ENCODE measurements at places on chromosomes 5 and 9.

DNA sequence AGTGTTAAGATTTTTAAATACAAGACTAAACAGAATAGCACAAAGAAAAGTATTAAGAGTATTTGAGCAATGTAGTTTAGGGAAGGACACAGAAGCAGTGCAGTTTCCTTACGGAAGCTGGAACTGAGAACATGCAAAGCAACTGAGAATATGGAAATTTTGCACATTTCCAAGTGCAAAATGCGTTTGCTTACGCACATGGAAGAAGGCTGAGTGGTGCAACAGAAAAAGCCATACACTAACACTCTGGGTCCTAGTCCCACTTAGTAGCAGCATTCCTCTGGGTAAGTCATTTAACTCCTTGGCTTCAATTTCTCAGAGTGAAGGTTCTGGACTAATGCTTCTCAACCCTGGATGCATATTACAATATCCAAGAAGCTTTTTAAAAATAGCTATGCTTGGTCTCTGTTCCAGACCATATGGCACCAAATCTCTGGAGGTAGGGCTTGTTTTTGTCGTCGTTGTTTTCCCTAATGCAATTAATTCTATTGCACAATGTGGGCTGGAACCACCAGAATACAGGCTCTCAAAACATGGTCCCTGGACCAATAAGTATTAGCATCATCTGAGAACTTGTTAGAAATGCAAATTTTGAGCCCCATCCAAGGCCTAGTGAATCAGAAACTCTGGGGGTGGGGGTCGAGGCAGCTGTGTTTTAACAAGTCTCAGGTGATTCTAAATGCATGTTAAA lies 65.2 kb upstream of the DEPDC1B start:
- no peak for DNase-seq

GRCh38 chr5:170585273-170585948 lies 81.6 kb downstream of the KCNIP1 start:
- no peak for DNase-seq

DNA sequence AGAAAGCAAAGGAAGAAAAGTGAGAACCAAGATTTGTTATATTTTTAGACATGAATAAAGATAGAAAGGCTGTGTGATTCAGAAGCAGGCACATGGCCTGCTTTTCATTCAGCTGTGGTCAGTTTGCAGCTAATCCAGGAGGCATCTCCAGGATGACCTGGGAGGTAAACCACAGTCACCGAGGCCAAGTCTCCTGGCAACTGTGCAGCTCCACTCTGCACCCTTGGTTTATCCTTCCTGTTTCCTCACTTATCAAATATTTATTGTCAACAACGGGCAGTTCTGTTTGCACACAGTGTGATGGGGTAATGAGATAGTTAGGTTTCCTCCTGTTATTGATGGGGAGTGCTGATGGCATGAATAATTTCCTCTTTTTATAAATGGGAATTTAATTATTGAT lies 243.0 kb downstream of the PSAT1 start:
- DNase-seq, result no peak

DNA sequence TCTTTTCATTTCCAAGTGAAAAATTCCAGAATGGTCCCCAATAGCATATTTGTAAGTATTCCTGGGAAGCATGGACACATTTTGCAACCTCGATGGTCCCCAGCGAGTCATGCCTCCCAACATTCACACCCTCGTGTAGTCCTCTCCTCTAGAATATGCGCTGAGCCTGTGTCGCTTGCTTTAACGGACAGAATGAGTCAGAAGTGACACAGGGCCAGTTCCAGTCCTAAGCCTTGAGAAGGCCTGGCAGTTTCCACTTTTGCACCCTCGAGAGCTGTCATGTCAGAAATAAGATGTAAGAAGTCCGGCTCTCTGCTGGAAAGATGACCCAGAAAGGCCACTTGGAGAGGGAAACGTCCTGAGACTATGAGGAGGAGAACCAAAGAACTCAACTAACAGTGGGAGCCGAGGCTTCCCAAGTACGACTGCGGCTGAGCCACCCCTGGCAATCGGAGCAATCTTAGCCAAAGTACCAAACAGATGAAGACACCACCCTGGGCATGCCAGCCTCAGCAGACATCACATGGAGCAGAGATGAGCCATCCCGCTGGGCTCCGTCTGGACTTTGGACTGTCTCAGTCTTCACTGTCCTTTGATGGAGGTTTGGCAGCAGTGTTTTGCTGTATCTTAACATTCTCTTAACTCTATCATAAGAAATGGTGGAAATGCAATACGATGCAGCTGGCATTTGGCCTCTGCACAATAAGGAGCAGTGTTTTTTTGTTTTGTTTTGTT lies 42.6 kb upstream of the GFPT2 start:
- DNase-seq, result no peak

- no peak for DNase-seq
Observed at GRCh38 chr5:121737120-121737519, 114.6 kb upstream of the FTMT start.

DNA sequence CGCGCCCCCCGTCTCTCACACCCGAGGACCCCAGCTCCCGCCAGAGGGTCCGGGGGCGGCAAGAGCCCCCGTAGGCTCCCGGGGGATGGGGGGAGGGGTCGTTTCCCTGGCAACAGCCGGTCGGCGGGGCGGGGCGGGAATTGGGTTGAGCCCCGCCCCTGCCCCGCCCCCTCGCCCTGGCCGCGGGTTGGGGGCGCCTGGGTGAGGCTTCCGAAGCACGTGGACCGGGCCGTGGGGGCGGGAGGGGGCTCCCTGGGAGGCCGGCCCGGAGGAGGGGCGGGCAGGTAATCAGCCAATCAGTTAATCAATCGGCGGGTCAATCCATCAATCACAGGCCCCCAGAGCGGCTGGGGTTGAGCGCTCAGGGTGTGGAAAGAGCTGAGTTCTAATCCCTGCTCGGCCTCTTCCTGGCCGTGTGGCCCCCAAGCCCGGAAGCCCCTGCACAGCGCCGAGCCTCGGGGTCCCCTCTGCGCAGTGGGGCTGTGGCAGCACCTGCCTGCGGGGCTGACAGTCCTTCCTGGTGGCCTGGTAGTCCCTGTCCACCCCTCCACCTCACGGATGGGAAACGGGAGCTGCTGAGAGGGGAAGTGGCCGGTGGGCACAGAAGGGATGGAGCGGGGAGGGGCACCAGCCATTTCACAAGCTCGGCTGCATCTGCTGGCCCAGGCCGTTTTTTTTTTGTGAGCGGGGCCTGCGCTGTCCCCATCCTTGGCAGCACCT lies 174.2 kb upstream of the IER5L start:
- no peak for DNase-seq

DNA sequence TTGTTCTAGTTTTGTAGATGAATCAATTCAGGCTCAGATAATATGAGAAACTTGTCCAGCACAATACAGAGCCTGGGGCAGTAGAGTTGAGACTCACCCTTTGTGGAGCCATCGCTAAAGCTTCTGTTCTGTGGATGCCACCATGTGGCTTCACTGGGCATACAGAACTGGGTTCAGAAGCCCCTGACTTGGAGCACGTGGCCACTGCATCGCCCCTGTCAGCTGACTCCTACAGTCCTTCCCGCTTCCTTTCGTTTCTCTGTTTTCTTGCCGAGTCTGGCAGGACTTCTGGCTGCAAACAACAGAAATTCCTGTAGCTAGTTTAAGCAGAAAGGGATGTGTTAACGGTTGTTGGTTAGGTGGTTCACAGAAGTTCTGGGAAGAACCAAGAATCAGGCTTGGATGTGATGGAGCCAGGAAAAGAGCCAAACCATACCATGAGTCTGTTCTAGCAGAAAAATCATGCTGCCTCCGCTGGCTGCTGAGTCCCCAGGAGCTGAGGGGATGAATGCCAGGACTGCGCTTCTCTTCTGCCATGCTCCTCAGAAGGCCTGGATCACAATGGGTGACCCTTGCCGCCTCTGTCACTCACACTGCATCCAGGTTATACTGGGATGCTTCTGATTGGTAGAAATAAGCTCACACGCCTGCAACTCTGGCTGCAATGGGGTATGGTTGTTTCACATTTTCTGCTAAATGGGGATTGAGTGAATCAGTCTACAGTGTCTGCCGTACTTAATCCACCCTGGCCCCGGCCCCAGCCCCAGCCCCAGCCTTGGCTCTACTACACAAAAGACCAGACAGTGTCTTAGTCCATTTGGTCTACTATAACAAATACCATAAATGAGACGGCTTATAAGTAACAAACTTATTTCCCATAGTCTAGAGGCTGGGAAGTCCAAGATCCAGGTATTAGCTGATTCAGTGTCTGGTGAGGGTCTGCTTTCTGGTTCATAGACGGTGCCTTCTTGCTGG lies 262.5 kb downstream of the GOLPH3 start:
- no peak for DNase-seq

GRCh38 chr9:84698323-84698722 lies 28.8 kb downstream of the NTRK2 start:
- no peak for DNase-seq

GRCh38 chr9:115157245-115157674 lies 39.3 kb upstream of the TNC start:
- DNase-seq, result no peak

GRCh38 chr9:87270221-87270847 lies 227.3 kb upstream of the DAPK1 start:
- peak; percentile 46 for DNase-seq

GRCh38 chr9:90607701-90608516 lies 34.7 kb downstream of the DIRAS2 start:
- no peak for DNase-seq

DNA sequence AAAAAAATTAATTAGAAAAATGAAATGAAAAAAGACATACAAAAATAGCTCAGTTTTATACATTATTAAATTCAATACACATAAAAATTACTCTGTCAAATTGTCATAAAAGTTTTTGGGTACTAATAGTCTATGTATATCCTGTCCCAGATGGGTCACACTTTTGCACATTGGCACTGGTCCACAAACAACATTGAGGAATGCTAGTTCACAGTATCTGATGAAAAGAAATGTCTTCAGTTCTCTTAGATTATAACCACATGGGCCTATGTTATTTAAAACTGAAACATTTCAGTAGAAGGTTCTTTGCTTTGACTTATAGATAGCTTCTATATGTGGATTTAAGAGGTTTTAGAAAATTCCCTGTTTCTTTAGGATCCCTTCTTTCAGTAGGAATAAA lies 39.8 kb downstream of the LNPEP start:
- no peak for DNase-seq

GRCh38 chr9:137311986-137312851 lies 10.1 kb upstream of the NRARP start:
- DNase-seq, result no peak

- DNase-seq, result no peak
Observed at GRCh38 chr5:92562065-92562464, 1019.0 kb downstream of the NR2F1-AS1 start.

- no peak for DNase-seq
Observed at GRCh38 chr5:2353211-2353610, 398.3 kb downstream of the IRX2 start.

- no peak for DNase-seq
Observed at GRCh38 chr5:57422993-57423392, 59.6 kb downstream of the ACTBL2 start.

DNA sequence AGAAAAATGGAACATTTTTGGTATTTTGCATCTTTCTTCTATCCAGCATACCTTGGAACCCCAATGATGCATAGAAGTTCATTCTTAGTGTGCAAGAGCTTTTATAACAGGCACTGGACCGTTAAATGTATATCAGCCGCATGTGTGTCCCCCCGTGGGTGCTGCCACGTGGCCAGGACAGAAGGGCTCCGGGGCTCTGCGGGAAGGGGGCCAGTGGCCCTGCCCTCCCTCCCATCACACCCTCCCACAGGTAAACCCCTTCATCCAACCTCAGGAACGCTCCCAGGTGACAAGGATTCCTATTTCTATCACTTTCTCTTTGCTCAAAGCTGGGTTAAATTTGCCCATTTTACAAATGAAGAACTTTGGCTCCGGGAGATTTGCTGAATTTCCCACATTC lies 393.4 kb upstream of the IRX4 start:
- DNase-seq, result no peak

GRCh38 chr9:39587844-39588499 lies 232.5 kb downstream of the SPATA31A1 start:
- DNase-seq, result no peak

DNA sequence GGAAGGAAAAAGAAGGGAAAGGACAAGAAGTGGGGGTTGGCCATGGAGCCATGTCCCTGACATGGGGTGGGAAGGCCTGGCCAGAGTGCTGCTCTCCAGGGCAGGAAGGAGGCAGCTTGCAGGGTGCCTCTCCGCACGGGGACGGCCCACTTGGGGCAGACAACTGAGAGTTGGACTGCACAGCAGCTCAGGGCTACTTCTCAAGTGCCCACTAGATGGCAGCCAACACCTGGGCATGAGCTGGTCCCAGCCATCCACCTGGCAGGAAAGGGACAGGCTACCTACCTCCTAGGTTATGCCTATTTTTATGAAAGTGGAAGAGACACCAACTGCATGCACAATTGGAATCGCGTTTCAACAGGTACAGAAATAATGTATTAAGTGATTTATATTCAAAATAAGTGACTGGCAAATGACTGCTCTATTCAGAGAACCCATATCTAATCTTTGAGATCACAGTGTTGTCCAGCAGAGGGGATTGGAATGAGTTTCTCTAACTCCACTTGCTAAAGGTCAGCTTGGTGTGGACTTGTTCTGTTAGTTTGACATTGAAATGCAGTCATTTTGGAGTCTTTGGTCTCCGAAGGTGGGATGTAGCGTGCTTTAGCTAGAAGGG lies 113.4 kb downstream of the SYK start:
- peak; percentile 57 for DNase-seq

DNA sequence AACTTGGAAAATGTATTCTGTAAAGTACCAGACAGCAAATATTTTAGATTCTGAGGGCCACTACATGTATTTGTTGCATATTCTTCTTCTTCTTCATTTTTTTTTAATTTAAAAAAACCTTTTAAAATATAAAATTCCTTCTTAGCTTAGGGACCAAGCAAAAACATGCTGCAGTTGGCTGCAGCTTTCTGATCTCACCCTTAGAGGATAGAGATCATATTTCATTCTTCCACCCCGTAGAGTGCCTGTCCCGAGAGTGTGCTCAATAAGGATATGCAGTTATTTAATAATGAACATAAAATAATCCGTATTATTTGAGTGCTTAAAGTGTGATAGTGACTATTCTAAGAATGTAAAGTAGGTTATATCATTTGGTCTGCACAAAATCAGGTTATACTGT lies 204.2 kb upstream of the CD180 start:
- DNase-seq, result no peak

DNA sequence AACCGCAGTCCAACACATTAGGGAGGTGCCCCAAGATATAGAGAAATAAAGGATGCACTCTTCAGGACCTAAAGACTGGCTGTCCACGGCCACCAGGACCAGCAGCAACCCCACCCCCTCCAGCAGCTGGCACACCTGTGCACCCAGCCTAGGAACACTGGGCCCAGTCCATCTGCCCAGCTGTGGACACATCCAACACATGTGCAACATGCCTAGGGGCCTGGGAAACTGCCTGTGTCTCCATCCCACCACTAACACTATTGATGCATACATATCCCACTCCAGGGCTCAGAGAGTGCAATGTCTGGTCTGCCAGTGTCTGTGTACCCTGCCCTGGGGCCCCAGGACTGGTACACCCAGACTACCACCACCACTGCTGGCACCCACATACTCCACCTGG lies 1781.3 kb downstream of the MAT2B start:
- DNase-seq, result no peak

Measured in right kidney (tissue), 9 donors.